ENCODE measurements at places on chromosomes 3 and 15.

GRCh38 chr3:197522183-197522715 is 33.5 kb downstream of the BDH1 start:
- DNase-seq: no peak

- DNase-seq: no peak
Observed at GRCh38 chr3:39158148-39158715, 4.8 kb upstream of the CSRNP1 start.

- no peak for DNase-seq
Observed at GRCh38 chr3:119279584-119280243, 14.5 kb upstream of the ARHGAP31 start.

- DNase-seq: no peak
Observed at GRCh38 chr15:75661100-75661755, 13.5 kb downstream of the SNX33 start.

GRCh38 chr3:55006244-55006676 is 78.4 kb upstream of the LRTM1 start:
- no peak for DNase-seq

- no peak for DNase-seq
Observed at GRCh38 chr3:14360123-14360881, 42.1 kb upstream of the SLC6A6 start.

DNA sequence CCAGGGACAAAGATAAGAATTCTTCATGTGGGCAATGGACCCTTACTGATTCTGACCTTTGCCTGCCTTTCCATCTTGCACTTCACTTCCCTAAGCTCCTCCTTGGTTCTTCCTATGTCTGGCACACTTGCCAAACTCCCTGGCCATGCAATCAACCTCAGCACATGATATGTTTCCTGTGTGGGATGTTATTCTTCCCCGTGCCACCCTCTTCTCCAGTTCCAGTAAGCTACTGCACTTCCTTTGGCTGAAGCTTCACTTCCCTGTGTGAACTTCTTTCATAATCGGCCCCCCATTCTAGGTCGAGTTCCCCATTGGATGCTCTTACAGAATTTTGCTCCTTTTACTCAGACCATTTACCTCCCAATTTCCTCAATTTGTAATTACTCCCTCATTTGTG is 10.7 kb upstream of the TASOR start:
- DNase-seq: no peak

DNA sequence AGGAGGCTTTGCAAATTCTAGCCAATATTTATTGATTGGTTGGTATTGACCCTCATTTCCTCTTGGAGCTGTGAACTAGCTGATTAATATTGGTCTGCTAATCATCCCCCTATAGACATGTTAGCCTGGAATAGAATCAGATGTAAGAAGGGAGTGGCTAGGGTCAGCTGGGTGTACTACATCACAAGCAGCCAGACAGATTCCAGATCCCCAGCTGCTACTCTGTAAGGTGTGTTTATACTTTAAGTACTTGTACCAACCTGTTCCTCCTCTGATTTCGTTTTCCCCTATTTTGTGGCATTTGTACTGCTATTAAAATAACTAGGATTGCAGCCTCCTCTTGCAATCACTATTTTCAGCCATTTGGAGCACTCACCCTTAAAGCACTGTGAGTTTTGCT is 49.9 kb downstream of the PARP15 start:
- no peak for DNase-seq

DNA sequence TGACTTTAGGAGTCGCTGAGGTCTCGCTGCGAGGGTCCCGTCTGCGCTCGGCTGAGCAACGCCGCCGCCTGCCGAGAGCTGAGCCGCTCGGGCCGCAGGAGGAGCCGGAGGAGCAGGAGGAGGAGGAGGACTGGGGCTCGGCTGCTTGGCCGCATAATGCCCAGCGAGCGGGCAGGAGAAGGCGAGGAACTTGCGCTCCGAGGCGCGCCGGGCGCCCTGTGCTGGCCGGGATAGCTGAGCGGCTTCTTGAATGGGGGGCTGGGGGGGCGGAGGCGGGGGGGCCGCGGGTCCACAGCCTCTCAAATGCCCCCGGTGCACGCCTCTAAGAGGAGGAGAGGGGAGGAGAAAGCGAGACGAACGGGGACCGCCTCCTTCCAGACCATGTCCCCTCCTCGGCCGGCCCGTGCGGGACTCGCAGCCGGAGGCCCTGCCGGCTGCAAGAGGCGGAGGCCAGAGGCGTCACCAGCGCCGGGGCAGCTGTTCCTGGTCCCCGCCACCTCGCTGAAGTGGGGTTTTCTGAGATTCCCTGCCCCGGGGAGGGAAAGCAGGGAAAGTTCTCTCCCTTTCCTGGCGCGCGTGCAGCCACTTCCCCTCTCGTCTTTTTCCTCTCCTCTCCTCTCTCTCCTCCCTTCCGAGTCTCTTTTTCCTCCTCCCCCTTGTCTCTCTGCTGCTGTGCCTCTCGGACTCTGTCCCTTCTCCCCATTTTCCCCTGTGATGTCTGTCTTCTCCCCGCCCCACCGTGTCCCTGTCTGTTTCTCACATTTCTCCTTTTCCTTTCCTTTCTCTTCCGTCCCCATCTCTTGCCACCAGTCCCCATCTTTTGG is at the start of gene ADAMTS9:
Gene ADAMTS9 (minus strand): TSS at position 220 of the 824 bp plus-strand sequence. CDS start 343 bp downstream, outside the sequence.
- no peak for DNase-seq

DNA sequence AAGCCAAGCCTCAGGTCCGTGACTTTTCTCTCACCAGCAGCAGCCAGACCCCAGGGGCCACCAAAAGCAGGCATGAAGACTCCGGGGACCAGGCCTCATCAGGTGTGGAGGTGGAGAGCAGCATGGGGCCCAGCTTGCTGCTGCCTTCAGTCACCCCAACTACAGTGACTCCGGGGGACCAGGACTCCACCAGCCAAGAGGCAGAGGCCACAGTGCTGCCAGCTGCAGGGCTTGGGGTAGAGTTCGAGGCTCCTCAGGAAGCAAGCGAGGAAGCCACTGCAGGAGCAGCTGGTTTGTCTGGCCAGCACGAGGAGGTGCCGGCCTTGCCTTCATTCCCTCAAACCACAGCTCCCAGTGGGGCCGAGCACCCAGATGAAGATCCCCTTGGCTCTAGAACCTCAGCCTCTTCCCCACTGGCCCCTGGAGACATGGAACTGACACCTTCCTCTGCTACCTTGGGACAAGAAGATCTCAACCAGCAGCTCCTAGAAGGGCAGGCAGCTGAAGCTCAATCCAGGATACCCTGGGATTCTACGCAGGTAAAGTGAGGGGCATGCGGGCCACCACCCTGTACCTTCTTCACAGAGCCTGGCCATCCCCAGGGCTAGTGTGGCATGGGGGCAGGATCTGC is 12.0 kb upstream of the ABTB1 start:
- DNase-seq: no peak

Data from stimulated activated CD8-positive, alpha-beta memory T cell treated with anti-CD3 and anti-CD28 coated beads, Interleukin-4, amount 100 ng/mL, for 1 hour (primary cell).